ENCODE measurements at places on chromosomes 4 and X.

DNA sequence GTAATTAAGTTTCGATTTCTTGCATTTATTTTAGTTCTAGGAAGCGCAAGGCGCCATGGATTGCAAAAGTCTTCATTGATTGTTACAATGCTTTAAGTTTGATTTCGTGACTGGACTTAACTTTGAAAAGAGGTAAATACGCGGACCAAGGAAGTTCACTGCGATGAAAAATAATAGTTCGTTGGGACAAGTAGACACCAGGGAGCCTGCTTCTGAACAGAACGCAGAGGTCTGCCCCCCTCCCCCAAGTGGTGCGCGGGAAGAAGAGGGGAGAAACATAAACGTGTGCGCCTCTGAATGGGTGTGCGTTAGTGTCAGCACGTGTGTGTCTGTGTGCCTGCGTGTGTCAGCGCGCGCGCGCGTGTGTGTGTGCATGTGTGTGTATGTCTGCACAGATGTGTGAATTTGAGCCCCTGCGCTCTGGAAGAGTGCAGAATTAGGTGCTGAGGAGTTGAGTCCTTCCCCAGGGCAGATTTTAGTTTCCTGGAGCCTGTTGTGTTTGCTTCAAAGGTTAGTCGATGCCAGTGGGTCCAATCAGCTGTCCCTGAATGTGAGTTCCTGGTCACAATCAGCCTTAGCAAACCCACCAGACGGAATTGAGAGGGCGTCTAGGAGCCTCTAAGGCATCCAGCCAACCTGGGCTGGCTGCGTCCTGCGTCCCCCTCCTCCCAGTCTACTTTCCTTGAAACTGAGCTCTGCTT, 5.8 kb upstream of the POU4F2 start:
- DNase-seq, result no peak

DNA sequence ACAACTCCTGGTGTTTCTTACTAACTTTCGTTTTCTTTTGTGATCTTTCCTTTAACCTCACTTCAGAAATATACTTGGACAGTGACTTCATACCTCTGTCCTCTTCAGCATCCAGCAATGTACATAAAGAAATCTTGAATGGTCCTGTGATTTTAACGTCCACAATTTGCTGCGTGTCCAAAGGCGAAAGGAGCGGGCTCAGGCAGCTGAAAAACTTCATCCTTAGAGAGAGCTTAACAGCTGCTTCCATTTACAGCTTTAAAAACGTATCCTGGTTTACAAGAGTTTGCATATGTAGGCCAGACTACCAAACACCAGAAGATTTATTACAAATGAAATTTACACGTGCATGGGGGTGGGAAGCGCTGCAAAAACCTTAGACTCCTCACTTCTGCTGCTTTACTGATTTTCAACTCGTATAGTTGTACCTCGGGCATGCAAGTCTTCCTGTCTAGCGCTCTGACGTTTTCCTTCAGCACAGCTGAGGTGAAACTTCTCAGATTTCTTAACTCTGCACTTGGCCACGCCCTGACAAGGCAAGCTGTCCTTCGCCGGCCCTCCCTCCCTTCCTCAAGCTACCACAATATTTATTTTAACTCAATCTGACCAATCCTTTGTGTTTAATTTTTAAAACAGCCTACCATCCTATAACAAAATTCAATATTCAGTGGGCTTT, 406.4 kb downstream of the FAM47A start:
- DNase-seq, result peak; percentile 1

- no peak for DNase-seq
Observed at GRCh38 chrX:152024710-152025109, 50.2 kb upstream of the GABRE start.

DNA sequence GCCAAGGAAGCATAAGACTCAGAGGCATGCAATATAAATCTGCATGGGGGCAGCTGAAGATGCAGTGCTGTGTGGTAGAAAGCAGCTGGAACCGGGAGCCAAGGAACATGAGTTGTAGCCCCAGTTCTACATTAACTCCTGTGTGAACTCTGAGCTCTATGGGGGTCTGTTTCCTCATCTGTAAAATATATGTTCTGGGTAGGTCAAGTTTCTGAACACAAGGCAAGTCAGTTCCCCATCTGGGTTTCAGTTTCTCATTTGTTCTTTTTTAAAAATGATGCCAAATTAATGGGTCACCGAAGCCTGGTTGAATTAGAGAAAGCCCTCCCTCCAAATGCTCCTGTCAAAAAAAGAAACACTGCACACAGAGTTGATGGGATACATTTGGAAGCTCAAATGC, 24.0 kb downstream of the UNC5C start:
- no peak for DNase-seq

DNA sequence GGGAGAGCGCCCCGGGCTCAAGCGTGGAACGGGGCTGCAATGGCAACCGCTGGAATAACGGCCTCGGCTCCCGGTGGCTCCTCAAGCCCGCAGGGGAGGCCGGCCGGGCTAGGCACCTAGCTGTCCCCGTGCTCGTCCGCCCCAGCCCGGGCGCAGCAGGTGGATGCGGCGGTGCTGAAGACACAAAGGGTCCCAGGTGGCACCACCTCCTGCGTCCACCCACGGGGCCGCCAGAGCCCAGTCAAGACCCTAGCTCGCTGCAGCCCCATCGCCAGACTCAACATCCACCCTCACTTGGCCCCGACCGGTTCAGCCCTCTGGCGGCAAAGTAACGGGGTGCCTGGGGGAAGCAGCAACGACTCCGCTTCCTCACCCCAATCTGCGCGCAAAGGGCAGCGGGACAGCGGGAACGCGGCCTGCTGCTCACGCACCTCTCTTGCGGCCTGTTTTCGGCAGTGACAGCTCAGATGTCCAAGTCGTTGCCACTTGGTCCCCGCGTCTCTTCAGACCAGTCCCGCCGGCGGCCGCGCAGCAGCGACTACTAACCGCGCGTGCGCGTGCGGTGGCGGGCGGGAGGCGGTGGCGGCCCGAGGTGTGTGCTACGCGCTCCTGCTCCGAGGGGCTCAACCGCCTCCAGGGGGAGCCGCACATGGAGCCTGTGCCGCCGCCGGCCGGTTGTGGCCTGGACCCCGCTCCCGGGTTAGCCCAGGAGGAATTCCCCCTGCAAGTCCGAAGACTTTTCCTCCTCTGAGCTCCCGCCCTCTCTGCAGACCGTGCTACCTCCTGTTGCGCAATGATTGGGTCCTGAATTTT, at the start of gene CLGN:
Gene CLGN (minus strand): TSS at position 543 of the 813 bp plus-strand sequence. CDS start 14,570 bp downstream, outside the sequence.
- peak; percentile 53 for DNase-seq

- DNase-seq, result no peak
Observed at GRCh38 chr4:86961605-86962295, 26.9 kb downstream of the AFF1 start.

DNA sequence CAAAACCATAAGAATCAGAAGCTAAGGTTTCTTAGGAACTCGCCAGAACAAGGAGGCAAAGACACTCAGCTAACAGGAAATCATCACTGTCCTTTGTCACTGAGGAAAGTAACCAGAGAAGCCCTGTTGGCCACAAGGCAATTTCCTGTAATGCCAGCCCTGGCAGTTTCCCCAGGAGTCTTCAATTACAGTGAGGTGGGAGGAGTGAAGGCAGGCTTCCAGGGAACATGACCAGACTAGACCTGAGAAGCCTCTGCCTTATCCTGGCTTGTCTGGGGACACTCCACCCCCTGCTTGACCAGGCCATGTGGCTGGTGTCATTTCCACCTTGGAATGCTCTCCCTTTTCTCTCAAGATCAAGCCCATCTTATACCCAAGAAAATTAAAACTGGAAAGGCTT, 125.3 kb downstream of the COL4A6 start:
- DNase-seq, result peak; percentile 26

DNA sequence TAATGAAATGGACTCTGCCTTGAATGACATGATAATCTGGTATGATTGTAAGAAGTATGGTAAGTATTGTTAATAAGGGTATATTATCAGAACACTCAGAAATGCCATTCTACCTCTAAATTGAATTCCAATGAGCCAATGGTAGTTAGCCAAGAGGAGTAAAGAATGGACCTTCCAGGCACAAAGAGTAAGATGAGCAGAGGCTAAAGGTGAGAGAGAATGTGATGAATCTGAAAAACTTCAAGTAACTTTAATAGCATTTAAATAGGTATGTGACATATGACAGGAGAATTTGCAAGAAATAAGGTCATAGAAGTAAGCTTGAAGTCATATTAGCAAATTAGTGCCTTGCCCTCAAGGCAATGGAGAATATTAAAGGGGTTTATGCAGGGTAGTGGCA, 152.4 kb downstream of the BANK1 start:
- DNase-seq, result no peak

GRCh38 chr4:138734746-138735145, 280.8 kb upstream of the NOCT start:
- DNase-seq, result no peak

DNA sequence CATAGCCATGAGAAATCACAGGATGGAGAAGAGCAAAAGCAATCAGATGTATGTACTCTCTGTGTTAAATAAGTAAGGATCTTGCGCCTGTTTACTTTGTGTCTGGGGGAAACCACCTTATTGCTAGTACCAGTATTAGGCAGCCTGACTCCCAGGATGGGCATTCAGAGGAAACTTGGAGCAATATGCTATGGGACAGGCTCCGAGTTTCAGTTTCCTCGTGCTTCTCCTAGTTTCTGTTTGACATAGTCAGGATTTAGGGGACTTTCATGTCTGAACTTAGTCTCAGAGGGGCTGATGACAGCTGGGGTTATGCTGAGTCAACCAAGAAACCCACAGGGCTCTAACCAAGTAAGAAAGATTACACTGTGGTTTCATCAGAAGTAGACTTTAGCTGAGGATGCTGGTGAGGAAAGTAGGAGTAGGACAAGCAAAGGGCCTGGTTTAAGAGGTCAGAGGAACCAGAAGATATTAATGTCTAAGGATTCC, 13.5 kb downstream of the NSUN7 start:
- DNase-seq, result peak; percentile 49

DNA sequence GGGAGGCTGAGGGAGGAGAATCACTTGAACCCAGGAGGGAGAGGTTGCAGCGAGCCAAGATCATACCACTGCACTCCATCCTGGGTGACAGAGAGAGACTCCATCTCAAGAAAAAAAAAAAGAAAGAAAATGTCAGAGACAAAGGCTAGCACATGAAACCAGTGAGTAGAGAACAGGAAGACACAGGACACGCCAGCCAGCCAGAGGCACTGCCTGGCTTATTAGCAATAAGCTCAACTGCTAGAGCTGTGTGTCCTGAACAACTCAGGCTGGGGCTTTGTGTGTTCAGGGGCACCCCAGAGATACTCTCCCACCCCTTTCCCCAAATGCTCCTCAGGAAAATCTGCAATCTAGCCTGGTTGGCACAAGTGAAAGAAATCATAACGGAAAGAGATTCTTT, 60.0 kb downstream of the RHOH start:
- DNase-seq, result no peak

DNA sequence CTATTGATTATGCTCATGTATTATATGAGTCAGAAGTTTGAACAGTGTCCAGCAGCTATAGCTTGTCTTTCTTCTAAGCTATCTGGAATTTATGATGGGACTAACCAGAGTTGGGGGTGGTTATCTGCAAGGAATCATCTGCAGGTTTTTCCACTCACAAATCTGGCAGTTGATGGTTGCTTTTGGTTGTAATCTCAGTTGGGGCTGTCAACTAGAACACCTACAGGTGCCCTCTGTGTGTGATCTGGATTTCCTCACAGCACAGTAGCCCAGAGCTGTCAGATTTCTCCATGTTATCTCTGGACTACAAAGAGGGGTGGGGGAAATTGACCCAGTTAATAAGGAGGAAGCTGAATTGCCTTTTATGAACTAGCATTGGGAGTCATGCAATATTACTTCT, 51.4 kb upstream of the MAP9 start:
- no peak for DNase-seq

DNA sequence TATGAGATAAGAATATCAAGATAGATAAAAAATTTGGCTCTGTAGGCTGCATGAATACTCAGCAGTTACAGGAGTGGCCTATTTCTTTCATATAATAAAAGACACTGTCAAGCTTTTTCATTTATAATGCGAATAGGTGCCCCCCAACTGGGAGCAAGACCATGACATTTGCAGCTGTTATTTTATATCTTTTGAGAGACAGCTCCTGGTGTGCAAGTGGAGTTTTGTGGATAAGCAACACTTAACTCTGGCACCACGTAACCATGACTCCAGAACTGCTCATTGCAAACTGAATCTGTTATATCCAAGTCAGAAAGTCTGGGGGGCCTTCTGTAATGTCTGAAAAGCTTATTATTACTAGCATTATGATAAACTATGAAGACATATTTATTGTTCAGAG, 1372.4 kb downstream of the C4orf33 start:
- DNase-seq, result no peak

DNA sequence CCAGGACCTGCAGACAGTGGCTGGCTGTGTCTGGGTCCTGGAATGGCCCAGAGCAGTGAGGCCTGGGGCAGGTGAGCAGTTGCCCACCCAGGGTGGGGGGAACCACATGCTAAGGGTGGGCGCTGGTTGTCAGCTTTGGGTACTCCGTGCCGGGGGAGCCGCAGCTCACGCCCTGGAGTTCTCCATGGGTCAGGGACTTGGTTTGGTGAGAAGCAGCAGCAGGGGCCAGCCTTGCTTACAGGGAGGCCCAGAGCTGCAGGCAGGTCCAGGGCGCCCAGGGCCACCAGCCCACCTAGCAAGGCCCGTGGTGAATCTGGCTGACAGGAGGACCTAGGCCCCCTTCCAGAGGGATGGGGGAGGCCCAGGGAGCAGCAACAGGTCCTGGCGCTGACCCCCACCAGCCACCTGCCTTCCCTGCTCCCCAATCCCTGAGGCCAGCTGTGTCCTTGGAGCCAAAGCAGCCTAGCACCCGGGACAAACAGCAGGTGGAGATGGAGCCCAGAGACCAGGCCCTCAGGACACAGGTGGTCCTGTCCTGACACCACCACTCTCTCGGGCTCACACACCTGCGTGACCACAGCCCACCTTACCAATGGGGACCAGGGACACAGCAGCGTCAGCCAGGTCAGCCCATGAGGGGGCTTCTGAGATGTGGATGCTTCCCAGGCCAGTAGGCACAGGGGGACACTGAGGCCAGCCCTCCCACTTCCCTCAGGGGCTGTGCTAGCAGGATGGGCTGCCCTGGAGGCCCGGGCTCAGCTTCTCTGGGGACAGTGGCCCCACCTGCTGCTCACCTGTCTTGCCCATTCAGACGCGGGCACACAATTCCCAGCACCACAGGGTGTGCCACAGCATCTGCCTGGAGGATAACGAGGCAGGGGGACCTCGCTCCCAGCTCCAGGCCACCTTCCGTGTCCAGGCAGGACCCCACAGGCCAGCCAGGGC, 3.5 kb downstream of the MXD4 start:
- DNase-seq, result no peak
